ENCODE measurements at places on chromosomes 1 and 21. TPM values are rescaled to one million over a fixed set of nuclear protein-coding genes. Genes with fewer than 3 reads are reported as not detected.

DNA sequence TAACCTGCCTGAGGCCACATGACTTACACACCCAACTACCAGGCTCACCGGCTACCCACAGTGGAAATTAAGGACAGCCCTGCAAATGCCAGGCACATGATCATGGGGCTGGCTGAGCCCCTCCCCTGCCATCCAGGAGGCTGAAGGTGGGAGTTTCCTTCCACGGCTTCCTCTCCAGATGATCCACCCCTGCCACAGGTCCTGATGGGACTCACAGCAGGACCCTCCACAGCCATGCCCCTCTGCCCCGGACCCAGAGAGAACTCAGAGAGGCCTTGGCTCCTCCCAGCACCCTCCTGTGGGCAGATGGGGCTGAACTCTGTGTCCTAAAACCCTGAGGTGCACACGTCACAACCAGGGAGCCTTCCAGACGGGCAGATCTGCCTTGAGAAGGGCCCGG, 29.1 kb upstream of the CASZ1 start:
- no peak overlapping the region for H3K4me3 ChIP-seq
- peaks cover 22% of the 10 kb centered on the region for H3K27me3 ChIP-seq
- no peaks in the 10 kb centered on the region for H3K4me1 ChIP-seq

DNA sequence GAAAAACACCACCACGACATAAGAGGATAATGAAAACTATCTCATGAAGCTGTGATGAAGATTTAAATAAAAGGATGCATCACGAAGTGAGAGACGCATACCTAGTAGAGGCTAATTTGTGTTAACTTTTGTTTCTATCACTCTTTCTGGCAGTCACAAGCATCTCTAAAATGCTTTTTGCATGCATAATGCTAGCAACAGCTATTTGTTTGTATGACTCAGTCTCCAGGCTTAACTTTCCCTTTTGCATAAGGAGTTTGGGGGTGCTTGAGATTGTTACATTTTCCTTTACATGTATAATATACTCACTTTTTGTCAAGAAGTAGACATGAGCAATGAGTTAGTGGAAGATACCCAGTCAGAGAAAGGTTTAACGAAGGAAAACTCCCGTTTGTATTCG, 385.4 kb downstream of the DISC1 start:
- H3K36me3 ChIP-seq, result peaks cover 2% of the 10 kb centered on the region
- H3K4me1 ChIP-seq, result no peaks in the 10 kb centered on the region
- peak overlapping the region; percentile 77 for H3K27ac ChIP-seq
- DNase-seq, result no peak
- H3K4me3 ChIP-seq, result no peak overlapping the region
- H3K27me3 ChIP-seq, result no peaks in the 10 kb centered on the region

DNA sequence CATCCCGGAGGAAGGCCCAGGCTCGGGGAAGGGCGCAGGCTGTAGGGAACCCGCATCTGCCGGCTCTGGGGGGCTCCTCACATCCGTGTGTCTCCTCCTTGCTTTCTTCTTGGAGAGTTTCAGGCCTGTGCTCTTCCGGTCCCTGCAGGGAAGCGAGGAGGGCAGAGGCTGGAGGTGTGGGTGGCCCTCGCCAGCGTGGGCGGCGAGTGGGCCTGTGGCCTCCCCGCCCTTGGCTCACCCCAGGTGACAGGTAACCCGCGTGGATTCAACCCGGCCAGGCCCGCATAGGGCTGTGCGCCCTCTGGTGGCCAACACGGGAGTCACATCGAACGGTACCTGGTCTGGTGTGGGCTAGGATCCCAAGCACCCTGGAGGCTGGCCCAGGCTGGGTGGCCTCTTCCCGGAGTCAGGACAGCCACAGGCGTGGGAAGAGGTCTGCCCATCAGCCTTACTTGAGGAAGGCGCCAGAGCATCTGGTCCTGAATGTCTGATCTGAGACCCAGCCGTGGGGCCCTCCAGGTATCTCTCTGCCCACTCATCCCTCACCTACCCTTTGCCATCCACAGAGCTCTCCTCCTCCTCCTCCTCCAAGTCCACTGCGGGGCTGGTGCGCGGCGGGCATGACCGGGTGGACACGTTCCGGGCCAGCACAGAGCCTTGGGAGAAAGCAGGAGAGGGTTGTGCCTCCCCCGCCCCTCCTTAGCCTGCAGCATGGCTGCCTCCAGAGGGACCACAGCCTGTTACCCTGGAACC, 9.6 kb upstream of the TNFRSF25 start:
- H3K4me1 ChIP-seq, result peaks cover 13% of the 10 kb centered on the region
- no peaks in the 10 kb centered on the region for H3K27me3 ChIP-seq
- peak; percentile 65 for DNase-seq
- H3K27ac ChIP-seq, result no peak overlapping the region
- H3K4me3 ChIP-seq, result no peak overlapping the region

GRCh38 chr1:55578646-55579045, 363.5 kb upstream of the USP24 start:
- no peaks in the 10 kb centered on the region for H3K36me3 ChIP-seq
- no peak overlapping the region for H3K4me3 ChIP-seq
- no peak overlapping the region for H3K27ac ChIP-seq
- no peaks in the 10 kb centered on the region for H3K27me3 ChIP-seq

- H3K4me3 ChIP-seq, result peak overlapping the region; percentile 66
- no peak overlapping the region for H3K27ac ChIP-seq
- no peaks in the 10 kb centered on the region for H3K36me3 ChIP-seq
- H3K4me1 ChIP-seq, result peaks cover 43% of the 10 kb centered on the region
- no peaks in the 10 kb centered on the region for H3K27me3 ChIP-seq
Observed at GRCh38 chr1:14972107-14972506, 181.4 kb upstream of the TMEM51 start.

DNA sequence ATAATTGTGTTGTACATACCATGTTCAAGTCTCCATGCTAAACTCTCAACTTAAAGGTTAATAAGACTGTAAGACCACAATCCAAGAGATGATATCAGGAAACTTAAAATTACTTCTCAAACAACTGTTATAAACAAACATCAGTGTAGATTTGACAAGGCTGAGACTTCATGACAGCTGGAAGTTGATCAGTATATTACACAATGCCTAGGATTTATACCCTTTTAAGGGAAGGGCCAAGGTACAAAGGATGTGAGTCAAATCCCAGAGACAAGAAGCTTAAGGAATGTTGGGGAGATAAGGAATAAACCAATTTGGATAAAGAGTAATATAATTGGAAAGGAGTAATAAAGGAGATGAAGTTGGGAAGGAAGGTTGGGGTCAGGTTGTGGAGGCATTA, 98.8 kb downstream of the LBR start:
- no peak overlapping the region for H3K27ac ChIP-seq
- peaks cover 2% of the 10 kb centered on the region for H3K36me3 ChIP-seq
- H3K27me3 ChIP-seq, result no peaks in the 10 kb centered on the region
- no peaks in the 10 kb centered on the region for H3K4me1 ChIP-seq

- no peaks in the 10 kb centered on the region for H3K36me3 ChIP-seq
- H3K27ac ChIP-seq, result no peak overlapping the region
- H3K27me3 ChIP-seq, result peaks cover 3% of the 10 kb centered on the region
- peaks cover 5% of the 10 kb centered on the region for H3K4me1 ChIP-seq
- DNase-seq, result no peak
Observed at GRCh38 chr21:41364308-41364707, 2.5 kb downstream of the MX2 start.

DNA sequence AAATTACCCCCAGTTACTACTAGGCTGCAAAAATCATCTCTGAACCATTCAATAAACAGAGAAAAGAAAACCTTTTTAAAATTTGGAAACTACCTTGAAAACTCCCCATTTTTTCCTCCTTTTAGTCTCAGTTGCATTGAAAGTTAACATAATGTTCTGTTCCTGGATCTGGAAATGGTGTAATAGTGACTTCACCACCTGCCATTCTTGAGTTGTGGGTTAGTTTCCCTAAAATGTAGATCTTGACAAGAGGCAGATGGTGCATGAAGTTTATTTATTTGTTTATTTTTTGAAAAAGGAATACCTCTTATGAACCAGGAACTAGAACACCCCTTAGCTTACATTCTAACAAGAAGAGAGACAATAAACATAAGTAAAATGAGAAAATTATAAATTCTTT, 72.8 kb downstream of the ATF6 start:
- H3K4me3 ChIP-seq, result no peak overlapping the region
- no peaks in the 10 kb centered on the region for H3K4me1 ChIP-seq
- H3K27me3 ChIP-seq, result no peaks in the 10 kb centered on the region
- no peak overlapping the region for H3K27ac ChIP-seq

Gene RXFP4
- total RNA-seq, result not detected

Gene VHLL
- 0.77 TPM for total RNA-seq

Gene DMRTA2
- total RNA-seq, result 0.18 TPM

Data from neural crest cell (in vitro differentiated cells).